T-helper 17 cell (primary cell): ENCODE measurements at places on chromosomes 4 and X. TPM values are rescaled to one million over a fixed set of nuclear protein-coding genes. Genes with fewer than 3 reads are reported as not detected.

GRCh38 chr4:89434364-89434988, 126.9 kb upstream of the GPRIN3 start:
- no peak for DNase-seq

GRCh38 chr4:40897557-40898203, 147.9 kb downstream of the NSUN7 start:
- DNase-seq = peak; percentile 39

GRCh38 chr4:56048383-56048701, 99.6 kb downstream of the CEP135 start:
- no peak for DNase-seq

DNA sequence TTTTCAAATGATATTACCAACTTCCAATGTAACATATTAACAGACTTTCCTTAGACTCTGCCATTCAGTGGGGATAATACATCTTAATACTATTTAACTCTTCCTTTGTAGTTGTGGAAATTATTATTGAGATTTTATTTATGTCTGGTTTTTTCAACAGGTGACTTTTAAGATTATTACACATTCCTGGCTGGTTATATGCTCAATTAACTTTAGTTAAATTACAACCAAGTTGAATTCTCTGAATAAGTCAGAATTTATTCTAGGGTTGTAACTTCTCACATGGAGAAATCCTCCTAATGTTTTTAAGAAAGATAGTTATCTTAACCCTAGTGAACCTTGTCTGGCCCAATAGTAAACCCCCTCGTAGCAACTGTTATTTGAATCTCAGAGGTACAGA, 107.3 kb downstream of the SLC10A6 start:
- no peak for DNase-seq

DNA sequence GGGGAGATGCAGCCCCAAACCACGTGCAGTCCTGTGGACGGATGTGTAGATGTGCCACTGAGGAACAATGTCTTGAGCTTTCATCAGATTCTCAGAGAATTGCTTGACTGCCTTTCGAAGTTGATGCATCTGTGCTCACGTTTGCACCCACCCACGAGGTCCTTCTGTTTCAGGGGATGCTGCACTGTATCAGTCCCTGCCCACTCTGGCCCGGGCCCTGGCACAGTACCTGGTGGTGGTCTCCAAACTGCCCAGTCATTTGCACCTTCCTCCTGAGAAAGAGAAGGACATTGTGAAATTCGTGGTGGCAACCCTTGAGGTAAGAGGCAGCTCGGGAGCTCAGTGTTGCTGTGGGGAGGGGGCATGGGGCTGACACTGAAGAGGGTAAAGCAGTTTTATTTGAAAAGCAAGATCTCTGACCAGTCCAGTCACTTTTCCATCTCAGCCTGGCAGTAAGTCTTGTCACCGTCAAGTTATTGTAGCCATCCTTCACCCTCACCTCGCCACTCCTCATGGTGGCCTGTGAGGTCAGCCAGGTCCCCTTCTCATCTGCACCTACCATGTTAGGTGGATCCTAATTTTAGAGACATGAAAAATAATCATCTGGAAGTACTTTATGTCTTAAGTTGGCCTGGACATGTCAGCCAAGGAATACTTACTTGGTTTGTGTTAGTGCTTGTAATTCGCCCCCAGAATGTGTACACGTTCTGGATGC, 36.4 kb upstream of the MSANTD1 start:
- no peak for DNase-seq

DNA sequence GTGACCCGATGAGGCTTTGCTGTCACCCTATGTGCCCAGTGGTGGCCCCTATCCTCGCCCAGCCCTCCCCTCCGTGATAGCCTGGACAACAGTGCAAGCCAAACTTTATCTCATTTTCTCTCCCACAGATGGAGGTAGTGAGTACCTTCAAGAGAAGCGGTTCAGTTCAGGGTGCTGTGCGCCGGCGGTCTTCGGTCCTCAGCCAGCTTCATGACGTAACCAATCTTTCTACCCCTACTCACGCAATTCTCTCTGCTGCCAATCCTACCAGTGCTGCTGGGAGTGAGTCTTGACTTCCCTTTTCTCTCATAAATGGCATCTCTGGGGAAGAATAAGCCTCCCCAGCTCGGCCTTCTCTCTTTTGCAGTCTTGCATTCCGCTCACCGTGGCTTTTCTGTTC, 29.5 kb downstream of the CCNQ start:
- DNase-seq = no peak

MAGED4B gene
- total RNA-seq = 5.4 TPM
